ENCODE measurements at places on chromosomes 12 and 14.

GRCh38 chr12:41683023-41683422, 461.7 kb downstream of the GXYLT1 start:
- no peak for DNase-seq

DNA sequence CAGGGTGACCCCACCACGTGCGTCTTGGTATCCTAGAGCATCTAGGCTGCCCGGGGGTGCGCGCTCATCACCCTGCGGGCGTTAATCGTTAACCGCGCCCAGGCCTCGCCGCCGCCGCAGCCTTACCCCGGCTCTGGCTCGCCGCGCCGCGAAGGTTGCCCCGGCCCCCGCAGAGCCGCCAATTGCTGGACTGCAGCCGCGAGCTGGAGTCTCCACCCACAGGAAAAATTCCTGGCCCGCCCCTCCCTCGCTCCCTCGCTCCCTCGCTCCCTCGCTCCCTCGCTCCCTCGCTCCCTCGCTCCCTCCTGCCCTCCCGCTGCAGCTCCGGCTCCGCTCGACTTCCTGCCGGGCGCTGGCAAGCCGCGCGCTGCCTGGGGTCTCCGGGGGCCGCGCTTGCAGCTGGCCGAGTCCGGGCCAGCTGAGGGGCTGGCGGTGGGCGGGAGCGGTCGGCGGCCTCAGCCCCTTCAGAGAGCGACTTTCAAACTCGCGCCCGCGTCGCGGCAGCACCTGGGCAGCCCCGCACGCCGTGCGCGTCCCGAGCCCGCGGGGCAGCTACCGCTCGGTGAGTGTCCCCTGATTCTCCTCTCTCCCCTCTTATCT, at the start of gene PLEKHG3:
Gene PLEKHG3, plus strand, starts transcription at position 282 of the 600 bp plus-strand sequence. CDS start 23,208 bp downstream, outside the sequence.
- peak; percentile 79 for DNase-seq

GRCh38 chr12:92810370-92810769, 107.6 kb downstream of the PLEKHG7 start:
- DNase-seq: no peak

GRCh38 chr12:51171884-51172514, 936 bp downstream of the TFCP2 start:
- peak; percentile 54 for DNase-seq

DNA sequence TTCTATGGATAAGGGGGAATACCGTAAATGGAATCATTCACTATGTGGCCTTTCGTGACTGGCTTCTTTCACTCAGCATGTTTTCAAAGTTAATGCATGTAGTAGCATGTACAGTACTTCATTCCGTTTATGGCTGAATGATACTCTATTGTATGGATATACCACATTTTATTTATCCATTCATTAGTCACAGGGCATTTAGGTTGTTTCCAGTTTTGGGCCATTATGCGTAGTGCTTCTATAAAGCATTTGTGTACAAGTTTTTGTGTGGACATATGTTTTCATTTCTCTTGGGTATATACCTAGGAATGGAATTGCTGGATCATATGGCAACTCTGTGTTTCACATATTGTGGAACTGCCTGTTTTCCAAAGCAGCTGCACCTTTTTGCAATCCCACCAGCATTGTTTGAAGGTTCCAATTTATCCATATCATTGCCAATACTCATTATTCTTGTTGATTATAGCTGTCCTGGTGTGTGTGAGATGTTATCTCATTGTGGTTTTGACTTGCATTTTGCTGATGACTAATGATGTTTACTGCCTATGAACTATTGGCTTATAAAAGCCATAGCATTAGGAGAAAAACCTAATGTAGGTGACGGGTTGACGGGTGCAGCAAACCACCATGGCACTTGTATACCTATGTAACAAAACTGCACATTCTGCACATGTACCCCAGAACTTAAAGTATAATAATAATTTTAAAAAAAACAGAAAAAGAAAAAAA, 45.5 kb downstream of the ATF7IP start:
- DNase-seq: peak; percentile 34

- no peak for DNase-seq
Measured at GRCh38 chr14:70008284-70009262, 129.4 kb downstream of the SMOC1 start.

GRCh38 chr14:69896972-69897371, 17.8 kb downstream of the SMOC1 start:
- no peak for DNase-seq

DNA sequence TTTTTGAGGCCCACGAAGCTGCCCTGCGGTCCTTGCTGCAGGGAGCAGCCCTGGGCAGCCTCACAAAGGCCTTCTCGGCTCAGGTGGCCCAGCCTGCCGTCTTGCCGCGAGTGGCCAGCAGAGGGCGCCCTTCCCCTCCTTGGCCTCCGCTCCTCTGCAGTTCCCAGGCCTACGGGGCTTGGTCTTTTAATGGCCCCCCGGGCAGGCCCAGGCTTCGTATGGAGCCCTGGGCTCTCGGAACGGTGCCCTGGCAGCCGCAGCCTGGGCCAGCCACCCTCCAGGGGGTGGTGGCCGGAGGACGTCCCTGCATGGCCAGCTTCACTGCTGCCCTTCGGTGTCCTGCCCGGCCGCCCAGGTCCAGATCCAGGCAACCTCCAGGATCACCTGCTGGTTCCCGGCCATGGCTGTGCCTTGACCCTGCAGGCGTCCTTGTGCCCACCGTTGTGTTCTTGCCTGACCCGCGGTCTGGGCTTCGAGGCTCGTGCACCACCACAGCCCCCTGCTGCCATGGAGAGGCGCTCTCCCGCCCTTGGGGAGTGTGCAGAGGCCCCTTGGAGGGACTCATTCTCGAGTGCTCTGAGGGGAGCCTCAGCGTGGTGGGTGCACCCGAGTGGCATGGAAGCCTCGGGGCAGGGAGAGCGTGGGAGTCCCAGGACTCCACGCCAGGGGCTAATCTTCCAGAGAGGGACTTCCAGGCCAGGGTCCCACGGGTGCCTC, 9.4 kb downstream of the ASPG start:
- DNase-seq: peak; percentile 67

DNA sequence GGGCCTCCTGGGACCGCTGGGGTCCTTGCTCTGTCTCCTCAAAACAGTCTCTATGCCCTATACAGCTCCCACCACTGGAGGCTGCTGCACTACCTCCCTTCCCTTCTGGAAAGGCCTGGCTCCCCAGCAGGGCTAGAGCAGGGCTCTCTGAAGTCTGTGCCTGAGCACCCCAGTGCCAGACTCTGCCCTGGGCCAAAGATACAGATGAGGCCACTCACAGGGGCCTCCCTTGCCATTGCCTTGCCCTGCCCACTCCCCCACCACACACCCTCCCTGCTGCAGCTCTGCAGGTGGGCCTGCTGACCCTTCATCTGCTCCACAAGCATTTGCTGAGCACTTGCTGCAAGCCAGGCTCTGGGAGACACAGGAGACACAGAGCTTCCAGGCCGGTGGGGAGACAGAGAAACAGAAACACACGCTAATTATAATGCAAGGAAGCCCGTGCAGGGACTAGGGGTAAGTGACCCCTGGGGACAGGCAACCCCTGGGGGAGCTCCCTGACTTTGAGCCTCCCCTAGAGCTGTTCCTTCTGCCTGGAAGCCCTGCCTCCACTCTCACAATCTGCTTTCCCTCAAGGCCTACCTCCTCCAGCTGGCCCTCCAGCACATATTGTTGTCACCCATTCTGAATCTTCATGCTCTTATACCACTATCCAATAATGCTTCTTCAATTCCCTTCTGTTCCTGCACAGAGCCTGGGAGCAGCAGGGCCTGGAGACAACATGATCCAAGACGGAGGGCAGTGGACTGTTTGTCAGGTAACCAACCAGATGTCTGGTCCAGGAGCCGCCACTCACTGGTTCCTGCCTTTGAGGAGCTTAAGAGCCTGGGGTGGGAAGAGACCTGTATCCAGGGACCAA, 32.6 kb upstream of the PNMA1 start:
- peak; percentile 75 for DNase-seq

- no peak for DNase-seq
Measured at GRCh38 chr12:70983692-70984091, 63.2 kb upstream of the PTPRR start.

GRCh38 chr12:57320639-57321038, 69.7 kb upstream of the STAC3 start:
- no peak for DNase-seq

DNA sequence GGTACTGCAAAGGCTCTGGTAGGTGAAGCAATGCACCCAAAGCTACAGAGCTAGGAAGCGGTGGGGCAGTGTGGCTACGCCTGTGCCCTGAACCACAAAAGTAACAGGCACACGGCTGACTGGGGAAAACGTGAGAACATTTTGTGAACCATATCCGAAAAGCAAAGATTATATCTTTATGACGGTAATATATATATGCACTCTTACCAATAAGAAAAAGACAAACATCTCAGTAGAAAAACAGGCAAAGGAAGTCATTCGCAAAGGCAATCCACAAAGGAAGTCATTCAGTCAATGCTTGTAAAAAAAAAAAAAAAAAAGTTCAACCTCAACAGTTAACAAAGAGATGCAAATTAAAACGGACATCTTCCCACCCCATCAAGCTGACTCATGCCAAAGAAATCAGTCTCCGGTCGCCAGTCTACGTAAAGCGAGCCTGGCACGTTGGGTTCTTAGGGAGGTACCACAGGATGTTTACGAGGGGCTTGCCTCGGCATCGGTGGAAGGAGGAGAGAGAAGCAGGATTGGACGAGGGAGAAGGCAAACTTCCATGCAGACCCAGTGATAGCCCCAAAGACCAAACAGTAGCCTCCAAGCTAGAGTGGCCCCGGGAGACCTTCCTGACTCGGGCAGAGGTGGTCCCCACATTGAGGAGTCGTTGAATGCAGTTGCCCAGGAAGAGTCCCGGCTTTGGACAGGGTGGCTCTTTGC, 39.4 kb upstream of the PPP2R5C start:
- peak; percentile 89 for DNase-seq

GRCh38 chr14:68663385-68664076, 129.3 kb downstream of the ZFP36L1 start:
- DNase-seq: no peak

DNA sequence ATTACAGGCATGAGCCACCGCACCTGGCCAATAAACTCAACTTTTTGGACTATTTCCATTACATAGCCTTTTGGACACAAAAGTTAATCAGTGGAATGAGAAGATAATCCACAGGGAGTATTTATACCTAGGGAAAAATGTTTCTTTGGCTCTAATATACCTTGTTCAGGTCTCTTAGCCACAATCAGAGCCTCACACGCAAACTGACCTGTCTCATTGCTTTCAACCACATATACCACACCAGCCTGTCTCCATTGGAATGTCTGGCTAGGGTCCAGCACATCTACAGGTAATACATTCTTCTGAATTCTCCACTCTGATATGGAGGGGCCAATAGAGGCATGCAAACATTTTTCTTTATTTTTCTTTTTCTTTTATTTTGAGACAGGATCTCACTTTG, 3.8 kb upstream of the RBMS2 start:
- no peak for DNase-seq

- no peak for DNase-seq
Measured at GRCh38 chr12:51108136-51108535, 24.7 kb upstream of the CSRNP2 start.

- DNase-seq: no peak
Measured at GRCh38 chr12:48281811-48282210, 68.9 kb downstream of the ZNF641 start.
